Left renal pelvis (tissue), 4 donors: ENCODE measurements at places on chromosomes 7 and 10. TPM values are rescaled to one million over a fixed set of nuclear protein-coding genes. Genes with fewer than 3 reads are reported as not detected.

DNA sequence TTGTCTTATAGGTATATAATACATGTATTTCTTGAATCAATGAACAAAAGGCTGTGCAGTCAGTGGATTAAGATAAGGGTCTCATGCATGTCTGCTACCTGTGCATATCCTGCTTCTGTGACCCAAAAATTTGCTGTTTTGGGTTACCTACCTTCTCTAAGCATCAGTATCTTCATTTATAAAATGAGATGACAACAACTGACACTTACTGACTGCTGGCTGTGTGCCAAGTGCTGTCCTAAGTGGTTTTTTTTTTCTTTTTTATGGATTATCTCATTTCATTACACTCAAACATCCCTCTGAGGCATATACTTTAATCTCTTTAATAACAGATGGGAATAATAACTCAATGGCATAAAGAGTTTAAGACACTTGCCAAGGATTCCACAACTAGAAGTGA, 2.1 kb downstream of the PDK4 start:
- no peak for DNase-seq

GRCh38 chr10:11093771-11094736, 76.4 kb downstream of the CELF2 start:
- no peak for DNase-seq

GRCh38 chr7:96219378-96220130, 102.3 kb downstream of the SLC25A13 start:
- no peak for DNase-seq

DNA sequence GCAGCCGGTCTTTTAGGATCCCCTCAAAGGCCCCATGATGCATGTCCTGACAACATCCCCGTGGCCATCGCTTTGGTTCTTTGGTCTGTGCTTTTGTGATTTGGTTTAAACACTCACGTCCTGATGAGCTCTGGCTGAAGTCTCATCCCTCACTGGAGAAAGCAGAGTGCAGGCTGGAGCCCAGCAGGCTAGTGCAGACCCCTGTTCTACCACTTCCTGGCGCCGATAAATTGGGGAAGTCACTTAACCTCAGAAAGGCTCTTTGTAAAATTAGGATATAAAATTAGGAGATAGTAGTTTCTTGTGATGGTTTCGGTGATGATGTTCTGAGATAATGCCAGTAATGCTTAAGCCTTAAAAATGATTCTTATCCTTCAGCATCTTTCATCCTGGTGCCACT, 307.6 kb downstream of the GFRA1 start:
- DNase-seq = no peak

GRCh38 chr10:70381471-70382421, 679 bp downstream of the LRRC20 start:
- DNase-seq = no peak

GRCh38 chr7:43693687-43694398, 35.5 kb downstream of the COA1 start:
- DNase-seq = no peak

GRCh38 chr7:47520406-47520805, 61.5 kb downstream of the TNS3 start:
- no peak for DNase-seq

- DNase-seq = peak; percentile 45
These were observed 72.0 kb upstream of the TES start for GRCh38 chr7:116138202-116138801.

DNA sequence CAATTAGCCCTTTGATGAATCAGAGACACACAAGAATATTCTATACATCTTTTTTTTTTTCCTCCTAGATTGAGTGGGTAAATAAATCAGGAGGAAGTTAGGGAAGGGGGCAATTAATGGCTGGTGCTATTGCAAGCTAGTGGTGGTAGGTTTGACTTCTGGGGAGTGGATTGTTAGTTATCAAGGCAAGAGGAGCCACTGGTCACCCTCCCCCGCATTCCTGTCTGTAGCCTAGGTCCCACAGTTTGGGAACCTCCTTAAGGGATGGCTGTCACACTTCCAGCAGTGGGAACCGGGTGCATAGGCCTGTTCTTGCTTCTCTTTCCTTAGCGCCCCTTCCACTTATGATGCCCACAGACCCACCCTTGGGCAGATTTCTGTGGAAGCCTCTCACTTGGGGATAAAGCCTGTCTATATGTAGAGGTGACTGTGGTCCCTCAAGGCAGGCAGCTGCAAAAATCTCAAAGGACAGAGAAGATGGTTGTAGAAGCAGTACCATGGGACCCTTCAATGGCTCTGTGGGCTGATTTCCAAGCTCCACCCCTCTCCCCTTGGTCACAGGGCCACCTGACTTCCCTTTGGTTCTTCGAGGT, 2.3 kb upstream of the ADCK2 start:
- no peak for DNase-seq

The CYP26C1 gene
- polyA plus RNA-seq = 0.06 TPM

DNA sequence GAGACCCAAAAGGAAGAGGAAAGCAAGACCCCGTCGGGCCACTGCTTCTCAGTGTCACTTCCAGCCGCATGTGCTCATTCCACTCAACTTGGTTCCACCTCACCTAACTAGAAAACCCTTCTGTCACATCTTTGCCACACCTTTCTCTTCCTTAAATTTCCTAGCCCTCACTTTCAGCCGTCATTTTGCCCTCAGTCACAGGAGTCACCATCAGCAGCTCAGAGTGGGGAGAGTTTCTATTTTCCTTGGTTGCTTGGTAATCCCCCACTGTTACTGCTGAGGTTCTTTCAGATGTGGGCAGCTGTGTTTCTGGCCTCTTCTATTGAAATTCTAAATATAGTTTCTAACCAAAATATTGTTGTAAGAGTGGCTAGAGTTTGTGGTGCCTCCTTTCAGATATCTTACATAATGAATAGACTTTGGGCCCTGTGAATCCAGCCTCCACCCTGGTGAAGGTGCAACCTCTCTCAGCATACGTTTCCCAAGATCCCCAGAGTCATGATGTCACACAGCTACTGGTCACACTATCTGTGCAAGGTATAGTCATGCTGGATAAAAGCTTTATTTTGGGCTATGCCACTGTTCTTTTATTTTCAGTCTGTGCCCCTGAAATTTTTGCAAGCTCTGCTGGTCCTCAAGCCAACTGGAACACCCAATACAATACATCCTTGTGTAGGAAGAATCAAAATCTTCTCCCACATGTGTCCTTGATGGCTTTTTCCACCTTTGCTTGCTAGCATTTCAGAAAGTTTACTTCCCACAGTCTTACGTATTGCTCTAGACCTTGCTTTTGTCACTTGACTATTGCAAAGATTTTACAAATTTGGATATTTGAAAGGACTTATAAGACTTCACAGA, 9.2 kb downstream of the AGBL3 start:
- no peak for DNase-seq

GRCh38 chr10:71064413-71065118, 147.8 kb upstream of the UNC5B start:
- DNase-seq = no peak

DNA sequence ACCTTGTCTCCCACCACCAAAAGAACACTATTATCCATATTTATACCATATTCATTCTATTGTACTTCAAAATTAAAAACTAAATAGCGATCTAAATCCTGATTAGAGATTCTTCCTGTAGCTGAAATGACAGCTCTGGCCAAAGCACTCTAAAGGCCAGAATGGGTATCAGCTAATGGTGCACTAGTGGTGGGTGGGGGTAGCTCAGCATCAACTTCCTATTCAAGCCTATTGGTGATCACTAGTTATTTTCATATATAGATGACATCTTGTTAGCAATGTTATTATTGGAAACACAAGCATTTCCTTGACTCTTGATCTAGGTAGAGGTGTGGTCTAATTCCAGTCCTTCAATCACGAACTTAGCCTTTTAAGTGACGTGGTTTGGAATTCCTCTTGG, 43.6 kb downstream of the TET1 start:
- no peak for DNase-seq

The AOC1 gene
- 121 TPM for polyA plus RNA-seq
